Psoas muscle (tissue), 8 donors: ENCODE measurements at places on chromosomes 16 and 17. TPM values are rescaled to one million over a fixed set of nuclear protein-coding genes. Genes with fewer than 3 reads are reported as not detected.

DNA sequence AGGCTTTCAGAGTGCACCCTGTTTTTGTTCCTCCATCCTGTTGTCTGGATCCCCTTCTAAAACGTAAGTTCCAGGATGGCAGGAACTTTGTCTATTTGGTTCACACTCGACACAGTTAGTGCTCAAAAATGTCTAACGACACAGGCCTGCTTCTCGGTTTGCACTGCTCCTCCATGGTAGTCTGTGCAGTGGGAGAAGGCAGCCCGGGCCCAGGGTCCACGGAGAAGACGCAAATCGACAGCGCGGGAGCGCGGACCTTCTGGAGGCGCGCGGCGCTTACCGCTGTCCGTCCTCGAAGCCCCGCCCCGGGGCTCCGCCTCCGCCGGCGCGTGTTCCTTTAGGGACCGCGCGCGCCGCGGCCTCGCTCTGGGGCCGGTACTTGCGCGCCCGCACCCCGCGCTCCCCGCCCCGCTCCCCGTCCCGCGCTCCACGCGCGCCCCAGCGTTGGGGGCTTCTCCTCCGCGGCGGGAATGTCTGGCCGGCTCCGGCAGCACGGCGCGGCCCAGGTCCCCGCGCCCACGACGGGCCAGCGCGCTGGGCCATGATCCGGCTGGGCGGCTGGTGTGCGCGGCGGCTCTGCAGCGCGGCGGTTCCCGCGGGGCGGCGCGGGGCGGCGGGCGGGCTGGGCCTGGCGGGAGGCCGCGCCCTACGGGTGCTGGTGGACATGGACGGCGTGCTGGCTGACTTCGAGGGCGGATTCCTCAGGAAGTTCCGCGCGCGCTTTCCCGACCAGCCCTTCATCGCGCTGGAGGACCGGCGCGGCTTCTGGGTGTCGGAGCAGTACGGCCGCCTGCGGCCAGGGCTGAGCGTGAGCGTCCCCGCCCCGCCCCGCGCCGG, at the start of gene NT5M:
TSS of gene NT5M (plus strand) at position 364 of the 837 bp plus-strand sequence. CDS start at position 542, 178 bp downstream.
- DNase-seq, result peak; percentile 78

Gene SLC35G6
- total RNA-seq, result not detected

DNA sequence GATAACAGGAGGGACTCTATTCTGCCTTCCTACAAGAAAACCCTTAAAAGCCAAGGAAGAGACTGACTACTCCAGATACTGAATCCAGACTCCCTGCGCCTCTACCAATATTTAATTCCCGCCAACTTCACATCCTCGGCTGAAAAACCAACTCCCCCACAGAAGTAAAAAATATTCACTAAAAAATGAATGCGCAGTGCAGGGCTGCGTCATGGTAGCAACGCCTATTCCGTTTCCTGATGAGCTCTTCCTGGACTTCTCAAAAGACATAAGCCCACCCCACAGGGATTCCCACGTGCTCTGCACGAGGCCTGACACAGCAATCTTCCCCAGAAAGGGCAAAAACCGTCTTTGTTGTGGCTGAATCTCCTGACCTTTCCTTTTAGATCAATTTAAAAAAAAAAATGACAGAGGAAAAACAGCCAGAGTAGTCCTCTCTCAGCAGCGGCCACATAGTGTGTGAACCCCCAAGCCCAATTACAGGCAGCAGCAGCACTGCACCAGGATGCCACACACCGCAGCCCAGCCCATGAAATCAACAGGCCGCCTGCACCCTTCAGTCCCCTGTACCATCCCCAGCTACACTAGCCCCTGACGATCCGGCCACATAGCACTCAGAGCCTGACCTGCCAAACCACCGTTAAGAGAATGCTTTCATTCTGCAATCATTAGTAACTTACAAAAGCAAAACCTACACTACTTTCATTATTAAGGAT, 23.9 kb downstream of the KLHDC4 start:
- DNase-seq, result no peak

DNA sequence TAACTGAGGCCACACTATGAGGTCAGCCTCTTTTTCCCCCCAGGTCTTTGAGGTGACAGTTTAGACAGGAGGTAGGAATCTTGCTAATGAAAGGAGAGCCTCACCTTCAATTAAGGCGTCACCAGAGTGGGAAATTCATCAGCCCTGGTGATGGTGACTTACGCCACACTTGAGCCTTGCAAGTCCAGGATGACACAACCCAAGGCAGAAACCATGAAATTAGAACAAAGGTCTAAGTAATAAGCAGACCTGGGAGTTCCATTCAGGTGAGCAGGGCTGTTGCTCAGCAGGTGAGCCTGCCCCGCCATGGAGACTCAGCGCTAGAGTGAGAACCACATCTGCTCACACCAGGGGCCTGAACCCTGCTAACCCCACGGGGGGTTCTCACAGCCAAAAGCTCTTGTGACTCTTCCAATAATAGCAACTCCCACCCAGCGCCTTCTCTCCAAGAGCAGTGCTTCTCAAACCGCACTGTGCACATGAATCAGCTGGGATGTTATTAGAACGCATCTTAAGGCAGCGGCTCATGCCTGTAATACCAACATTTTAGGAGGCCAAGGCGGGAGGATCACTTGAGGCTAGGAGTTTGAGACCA, 28.7 kb upstream of the KIFC3 start:
- DNase-seq, result no peak

GRCh38 chr16:89344846-89345611, 127.5 kb downstream of the ZNF778 start:
- peak; percentile 46 for DNase-seq
